ENCODE measurements at places on chromosomes 16 and 17.

DNA sequence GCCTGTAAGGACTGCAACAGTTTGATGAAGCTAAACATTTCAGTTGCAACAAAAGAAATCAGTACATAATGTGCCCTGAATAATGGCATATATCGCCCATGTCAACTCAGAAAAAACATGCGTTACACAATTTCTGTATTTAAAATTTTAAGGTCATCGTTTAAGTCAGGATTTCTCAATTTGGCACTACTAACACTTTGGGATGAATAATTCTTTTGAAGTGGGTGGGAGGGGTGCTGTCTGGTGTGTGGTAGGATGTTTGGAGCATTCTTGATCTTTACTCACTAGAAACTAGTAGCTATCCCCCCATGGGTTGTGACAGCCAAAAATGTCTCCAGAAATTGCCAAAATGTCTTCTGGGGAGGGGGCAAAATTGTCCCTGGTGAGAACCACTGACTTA lies 50.7 kb upstream of the CNTNAP4 start:
- DNase-seq: no peak

DNA sequence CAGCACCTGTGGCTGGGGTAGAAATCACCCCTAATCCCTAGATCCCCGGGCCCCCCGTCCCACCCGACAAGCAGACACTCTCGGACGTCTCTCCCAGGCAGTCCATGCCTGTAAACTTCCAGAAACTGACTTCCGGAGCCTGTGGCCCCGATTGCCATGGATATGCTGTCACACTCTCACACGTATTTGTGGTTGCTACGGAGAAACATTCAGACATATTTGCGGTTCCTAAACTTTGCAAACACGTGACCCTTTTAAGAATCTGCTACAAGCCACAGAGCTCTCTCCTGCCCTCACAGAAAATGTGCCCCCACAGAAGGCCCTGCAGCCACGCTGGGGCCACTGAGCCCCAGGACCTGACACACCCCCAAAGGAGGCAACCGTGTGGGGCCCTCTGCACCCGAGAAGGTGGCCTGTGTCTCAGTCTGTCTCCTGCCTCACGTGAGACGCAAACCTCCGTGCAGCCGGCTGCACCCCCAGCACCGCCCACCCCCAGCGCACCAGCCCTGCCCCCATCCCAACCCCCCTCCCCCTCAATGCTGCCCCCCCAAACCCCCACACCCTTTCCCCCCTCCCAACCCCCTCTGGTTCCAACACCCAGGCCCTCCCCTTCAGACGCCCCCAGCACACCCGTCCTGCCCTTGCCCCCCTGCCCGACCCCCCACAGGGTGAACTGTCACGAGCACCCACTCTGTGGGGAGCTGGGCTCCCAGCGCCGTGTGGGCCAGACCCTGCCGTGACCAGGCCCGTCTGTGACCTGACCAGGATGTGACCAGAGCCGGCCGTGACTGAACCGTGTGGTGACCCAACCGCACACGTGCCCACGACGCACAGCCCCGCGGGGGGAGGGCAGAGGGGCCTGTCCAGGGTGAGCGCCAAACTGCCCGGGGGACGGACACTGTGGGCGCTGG lies 66.3 kb upstream of the METRNL start:
- DNase-seq: no peak

- DNase-seq: no peak
These were observed 2.0 kb upstream of the RNF112 start for GRCh38 chr17:19409066-19409465.

GRCh38 chr17:56638591-56639051 lies 45.1 kb downstream of the NOG start:
- no peak for DNase-seq

DNA sequence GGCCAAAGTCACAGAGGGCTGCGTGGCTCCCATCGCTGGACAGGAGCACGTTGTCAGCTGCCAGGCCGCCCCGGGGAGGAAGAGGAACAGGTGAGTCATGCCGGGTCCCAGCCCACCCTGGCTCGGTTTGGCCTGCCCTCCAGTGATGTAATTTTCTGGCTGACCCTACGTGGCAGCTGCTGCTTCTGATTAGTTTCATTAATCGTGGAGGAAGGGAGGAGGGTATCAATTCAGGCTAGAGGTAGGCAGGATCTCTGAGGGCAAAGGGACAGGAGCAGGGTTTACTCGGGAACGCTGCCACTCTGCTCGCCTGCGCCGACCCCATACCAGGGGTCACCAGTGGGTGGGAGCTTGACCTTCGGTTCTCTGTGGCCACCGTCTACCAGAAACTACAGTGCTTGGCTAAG lies 11.7 kb upstream of the SPATA32 start:
- no peak for DNase-seq

- no peak for DNase-seq
These were observed 4.5 kb downstream of the ZNF652 start for GRCh38 chr17:49357516-49357915.

DNA sequence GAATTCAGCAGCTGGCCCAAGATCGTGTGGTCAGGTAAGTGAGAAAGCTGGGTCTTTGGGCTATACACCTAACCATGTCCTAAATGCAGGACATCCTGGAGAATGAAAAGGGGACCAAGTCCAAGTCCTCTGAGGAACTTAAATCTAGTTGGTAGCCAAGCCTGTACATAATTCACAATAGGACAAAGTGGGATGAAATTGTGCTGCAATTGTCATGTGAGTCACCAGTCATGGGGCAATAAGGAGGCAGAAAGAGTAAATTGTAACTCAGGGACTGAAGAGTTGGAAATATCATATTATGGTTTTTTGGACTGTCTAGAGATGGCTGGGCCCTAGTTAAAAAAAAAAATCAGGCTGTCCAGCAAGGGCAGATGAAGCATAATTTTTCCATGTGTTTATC lies 202.6 kb downstream of the CYLD start:
- no peak for DNase-seq

GRCh38 chr17:37123386-37123785 lies 174.6 kb downstream of the AATF start:
- DNase-seq: no peak

DNA sequence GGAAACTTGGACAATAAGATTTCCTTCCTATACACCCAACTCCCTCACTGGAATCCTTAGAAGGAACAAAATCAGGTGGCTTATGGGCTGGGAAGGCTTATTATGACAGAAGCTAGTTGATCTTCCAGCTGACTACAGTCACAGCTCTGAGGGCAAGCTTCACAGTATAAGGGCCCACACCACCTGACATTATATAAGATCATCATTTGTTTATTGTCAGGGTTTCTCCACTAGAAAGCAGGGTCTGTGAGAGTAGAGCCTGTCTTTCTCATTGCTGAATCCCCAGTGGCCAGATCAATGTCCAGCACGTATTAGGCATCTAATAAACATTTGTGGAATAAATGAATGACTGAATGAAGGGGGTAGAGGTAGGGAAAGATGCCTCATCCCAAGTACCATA lies 57.8 kb upstream of the PHOSPHO1 start:
- no peak for DNase-seq

GRCh38 chr16:46929378-46930332 lies 43.8 kb downstream of the DNAJA2 start:
- peak; percentile 25 for DNase-seq

GRCh38 chr17:77709594-77709993 lies 248.9 kb upstream of the TNRC6C start:
- DNase-seq: no peak

DNA sequence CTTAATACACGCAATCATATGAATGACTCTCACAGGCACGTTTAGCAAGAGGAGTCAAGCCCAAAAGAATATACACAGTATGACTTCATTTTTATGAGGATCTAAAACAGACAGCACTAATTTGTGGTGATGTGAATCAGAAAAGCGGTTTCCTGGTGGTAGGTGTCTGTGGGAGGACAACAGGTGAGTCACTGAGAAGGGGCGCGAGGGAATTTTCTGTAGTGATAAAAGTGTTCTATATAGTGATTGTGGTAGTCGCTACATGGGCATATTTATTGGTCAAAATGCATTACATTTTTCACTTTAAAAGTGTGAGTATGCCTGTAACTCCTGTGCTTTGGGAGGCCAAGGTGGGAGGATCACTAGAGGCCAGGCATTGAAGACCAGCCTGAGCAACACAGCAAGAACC lies 7.6 kb upstream of the TNRC6A start:
- no peak for DNase-seq

Measured in stimulated activated CD8-positive, alpha-beta memory T cell treated with anti-CD3 and anti-CD28 coated beads, Interleukin-15, amount 100 ng/mL, for 1 hour (primary cell).